ENCODE measurements at places on chromosomes 1 and 21.

DNA sequence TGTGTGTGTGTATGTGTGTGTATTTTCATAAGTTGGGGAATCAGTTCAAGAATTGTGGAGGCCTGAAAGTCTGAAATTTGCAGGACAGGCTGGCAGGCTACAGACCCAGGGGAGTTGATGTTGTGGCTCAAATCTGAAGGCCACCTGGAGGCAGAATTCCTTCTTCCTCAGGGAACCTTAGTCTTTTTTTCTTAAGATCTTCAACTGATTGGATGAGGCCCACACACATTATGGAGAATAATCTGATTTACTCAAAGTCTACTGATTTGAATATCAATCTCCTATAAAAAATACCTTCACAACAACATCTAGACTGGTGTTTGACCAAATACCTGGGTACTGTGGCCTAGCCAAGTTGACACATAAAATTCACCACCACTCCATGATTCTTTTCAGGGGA, 61.8 kb downstream of the MT1HL1 start:
- DNase-seq = no peak

DNA sequence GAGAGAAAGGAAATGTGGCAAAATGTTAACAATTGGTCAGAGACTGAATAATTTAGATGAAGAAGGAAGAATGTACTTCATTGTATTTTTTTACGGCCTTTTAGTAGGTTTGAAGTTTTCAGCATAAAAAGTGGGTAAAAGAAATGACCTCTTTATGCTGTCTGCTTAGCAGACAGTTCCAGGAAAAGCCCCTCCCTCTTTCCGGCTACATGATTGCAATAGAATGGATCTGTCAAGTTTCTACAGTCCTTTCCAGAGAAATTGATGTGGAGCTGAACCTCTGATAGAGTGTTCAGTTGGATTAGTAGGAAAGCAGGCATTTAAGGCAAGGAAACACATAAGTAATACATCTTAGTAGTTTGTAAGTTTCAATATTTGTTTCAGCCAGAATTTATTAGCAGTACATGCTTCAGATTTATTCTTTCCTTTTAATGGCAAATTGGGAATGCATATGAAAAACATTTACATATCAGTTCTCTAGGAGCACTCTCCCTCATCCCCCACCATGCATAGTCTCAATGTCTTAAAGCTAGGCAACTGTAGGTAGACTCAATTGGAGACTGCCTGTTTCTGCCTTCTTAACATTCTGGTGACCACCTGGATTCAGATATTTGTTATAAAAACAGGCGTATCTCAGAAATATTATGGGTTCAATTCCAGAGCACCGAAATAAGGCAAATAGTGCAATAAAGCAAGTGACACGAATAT, 36.4 kb downstream of the HS2ST1 start:
- DNase-seq = no peak

GRCh38 chr1:172172352-172172831, 248.1 kb upstream of the C1orf105 start:
- no peak for DNase-seq

GRCh38 chr1:53148123-53148522, 5.7 kb upstream of the SLC1A7 start:
- no peak for DNase-seq

DNA sequence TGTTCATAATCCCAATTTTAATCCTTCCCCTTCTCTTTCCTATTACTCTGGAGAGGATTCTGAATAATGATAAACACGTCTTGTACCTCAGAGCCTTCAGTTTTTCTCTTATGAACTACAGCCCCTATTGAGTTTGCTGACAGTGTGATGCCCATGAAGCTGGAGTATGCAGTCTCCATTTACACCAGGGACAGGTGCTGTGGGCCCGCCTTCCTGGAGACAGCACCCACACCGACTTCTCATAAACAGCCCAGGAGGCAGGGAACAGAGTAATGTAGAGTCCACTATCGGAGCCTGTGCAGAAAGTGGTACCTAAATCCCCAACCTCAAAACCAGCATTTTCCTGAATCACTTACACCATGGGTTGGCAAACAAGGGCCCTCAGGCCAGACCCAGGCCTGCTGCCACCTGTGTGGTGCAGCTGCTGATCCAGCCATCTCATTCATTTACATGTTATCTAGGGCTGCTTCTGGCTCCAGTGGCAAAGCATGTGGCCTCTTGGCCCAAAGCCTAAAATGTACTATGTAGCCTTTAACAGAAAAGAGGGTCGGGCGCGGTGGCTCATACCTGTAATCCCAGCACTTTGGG, 95.1 kb upstream of the KRTAP19-8 start:
- no peak for DNase-seq

DNA sequence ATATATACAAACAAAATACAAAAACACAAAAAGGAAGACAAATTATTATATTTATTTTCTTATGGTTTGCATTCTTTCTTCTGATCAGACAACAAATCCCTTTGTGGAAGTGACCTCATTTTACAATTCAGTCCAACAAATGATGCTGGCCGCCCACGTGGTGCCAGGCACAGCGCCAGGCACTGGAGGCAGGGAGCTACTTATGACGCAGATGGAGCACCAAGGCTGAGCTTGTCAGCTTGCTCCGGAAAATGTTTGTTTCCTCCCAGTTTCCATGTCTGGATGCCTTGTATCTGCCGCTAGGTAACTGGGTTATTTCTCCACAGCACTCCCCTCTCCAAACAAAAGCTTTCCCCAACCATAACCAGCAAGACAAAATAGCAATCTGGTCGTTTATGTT, 30.7 kb upstream of the CD34 start:
- DNase-seq = no peak

DNA sequence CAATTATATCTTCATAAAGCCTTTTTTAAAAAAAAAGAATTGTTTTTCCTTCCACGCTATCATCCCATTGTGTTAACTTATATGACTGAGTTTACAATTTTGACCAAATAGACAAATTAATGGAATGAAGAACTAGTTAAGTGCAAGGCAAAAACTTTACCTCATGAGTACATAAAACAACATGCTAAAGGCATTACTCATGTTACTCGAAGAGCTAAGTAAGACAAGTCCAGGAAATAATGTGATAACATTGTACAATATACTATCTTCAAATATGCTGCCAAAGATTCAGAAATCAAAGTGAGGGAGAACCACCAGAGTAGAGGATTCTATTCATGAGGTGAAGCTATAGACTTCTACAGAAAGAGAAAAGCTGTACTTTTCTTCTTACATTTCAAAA, 24.2 kb upstream of the DYNLT5 start:
- no peak for DNase-seq

- no peak for DNase-seq
These were observed 29.0 kb downstream of the NME7 start for GRCh38 chr1:169338617-169339016.

DNA sequence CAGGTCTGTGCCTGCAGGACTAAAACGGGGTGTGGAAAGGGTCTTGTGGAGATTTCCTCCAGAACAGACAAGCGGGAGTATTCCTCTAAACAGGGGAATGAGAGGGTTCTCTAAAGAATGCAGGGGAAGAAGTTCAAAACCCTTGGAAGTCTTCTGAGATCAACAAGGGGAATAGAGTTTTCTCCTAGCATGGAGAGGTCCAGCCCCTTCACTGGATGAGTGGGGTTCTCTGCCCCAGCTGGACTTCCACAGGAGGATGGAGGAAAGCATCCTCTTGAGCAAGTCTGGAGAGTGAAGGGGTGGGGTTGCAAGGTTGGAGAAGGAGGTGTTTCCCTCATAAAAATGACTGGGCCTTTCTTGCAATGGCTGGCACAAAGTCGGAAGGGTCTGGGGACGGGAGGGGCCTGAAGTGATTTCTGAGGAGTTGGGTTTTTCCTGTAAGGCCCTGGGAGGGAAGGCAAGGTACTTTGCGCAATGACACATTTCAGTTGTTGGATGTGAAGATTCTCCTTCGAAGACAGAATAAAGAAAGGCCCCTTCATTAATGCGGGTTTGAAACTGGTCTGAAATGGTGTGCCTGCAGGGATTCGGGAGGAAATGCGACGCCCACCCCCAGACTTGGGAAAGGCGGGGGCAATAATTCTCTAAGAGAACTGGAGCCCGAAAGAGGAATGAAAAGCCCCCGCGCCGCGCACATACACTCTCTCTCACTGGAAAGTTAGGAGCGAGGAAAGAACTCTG, 884 bp downstream of the SPATA6 start:
- no peak for DNase-seq

GRCh38 chr1:87743256-87743655, 414.6 kb downstream of the LMO4 start:
- no peak for DNase-seq

DNA sequence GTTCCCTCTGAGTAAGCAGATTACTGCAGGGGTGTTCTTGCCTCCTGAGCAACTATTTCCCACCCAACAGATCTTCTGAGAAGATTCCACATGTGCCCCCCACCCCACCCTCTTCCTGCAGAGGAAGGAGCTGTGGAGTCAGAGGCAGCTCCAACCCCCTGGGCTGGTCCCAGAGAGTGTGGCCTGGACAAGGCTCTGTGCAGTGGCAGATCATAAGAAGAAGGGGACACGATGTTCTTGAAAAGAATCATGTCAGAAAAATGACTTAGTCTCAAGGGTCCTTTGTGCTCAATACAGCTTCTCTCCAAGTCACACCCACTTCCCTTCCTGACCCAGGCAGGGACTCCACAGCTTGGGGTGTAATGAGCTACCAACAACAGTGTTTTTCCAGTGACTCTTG, 95.2 kb downstream of the SYF2 start:
- DNase-seq = no peak

DNA sequence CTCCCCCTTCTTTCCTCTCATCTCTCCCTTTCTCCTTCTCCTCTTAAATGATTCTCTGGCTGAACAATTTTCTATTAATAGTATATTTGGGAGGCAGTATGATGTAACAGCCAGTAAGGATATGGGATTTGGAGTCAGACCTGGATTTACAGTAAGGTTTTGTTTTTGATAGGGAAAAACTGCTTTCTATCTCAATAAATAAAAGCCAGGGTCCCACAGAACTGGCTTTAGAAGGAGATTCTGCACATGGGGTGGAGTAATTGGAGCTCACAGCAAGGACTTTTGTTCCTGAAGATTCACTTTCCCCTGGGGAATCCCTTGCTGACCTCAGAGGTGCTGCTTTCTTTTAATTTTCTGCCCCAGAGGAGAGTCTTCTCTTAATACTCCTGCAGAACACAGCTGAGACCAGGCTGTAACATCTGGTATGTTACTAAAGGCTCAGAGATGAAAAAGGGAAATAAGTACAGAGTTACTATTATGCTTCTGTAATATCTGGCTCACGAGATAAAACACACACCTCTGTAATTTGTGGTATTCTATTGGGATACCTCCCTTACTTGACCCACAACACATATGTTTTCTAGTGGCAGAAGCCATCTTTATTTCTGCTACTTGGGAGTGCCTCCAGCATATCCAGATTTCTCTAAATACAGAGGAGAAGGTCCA, 13.4 kb downstream of the EPB41 start:
- DNase-seq = no peak

DNA sequence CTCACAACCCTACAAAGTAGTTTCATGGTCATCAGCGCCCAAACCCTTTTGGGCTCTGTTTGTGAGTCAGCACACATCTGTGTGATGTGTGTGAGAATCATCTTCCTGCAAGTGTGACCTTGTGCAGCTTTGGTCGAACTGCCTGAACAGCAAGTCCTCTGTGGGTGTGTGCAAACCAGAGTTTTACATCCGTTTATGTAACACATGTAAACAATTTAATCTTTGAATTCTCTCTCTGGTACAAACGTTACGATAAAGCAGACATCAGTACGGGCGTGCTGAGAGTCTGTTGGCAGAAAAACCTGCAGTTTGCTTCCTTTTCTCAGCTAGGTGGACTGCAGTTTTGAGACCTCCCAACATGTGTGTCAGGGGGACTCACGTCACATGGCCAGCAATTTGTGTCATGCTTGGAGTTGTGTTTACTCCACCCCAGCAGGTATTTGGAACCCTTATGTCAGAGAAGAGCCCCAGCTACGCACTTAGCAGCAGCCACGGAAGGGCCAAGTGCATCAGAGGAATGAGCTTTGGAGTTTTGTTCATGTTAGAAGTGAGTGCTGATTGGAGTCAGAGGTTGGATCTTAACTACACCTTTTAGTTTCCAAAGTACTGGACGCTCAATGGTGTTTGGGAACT, 230.8 kb downstream of the PAPPA2 start:
- DNase-seq = no peak

DNA sequence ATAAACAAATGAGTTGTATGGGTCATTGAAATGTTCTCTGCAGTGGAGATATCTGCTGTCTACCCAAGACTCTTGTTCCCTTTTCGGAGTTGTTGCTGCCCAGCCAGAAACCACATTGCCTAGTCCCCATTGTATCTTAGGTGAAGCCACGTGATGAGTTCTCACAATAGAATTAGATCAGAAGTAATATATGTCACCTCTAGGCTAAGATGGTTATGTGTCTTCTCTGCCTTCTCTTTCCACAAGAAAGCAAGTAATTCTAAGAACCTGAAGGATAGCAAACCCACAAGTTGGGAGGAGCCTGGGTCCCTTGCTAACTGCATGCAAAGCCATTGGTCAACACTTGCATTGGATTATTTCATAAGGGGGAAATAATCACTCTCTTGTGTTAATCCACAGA, 76.6 kb downstream of the ADCY10 start:
- no peak for DNase-seq

GRCh38 chr1:77636864-77637263, 45.6 kb downstream of the ZZZ3 start:
- no peak for DNase-seq

DNA sequence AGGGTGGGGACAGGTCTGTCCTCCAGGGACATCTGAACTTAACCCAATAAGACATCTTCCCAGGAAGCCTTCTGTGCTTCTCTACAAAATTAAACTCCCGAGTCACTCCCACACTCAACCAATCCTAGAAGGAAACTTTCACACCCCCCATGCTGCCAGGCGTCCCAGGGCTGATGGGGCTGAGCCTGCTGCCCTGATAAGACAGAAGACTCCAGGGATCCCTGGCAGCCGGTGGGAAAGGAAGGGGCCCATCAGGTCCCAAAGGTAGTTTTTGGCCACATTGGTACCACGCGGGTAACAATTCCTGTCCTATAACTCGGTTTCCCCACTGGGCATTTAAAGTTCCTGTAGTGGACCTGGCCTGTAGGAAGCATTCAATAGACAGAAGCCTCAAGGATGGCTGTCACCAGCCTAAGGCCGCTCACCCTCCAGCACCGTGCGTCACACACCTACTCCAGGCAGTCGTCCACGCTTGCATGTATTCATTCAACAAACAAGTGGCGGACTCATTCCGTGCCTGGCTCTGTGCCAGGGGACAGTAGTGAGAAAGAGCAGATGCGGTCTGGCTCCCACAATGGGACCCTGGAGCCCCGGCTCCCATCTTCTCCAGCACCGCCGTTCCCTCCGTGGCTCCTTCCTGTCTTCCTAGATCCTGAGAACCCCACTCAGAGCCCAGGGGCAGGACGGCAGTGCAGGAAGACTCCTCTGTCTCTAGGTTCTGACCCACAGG, 465.2 kb downstream of the NPHP4 start:
- DNase-seq = no peak

DNA sequence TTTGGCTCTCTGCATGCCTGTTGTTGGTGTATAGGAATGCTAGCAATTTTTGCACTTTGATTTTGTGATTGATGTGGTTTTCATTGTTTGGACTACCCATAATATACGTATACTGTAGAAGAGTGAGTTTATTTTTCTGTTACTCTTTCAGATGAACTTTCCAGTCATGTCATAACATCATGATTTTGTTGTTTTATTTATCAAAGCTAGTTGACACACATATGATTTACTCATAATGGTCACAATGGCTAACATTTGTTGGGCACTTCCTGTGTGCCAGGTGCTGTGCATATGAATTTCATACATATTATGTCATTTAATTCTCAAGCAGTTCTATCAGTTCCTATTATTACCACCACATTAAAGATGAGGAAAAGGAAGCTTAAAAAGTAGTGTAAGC, 98.1 kb upstream of the GUCA2B start:
- DNase-seq = no peak
